Stimulated activated naive CD4-positive, alpha-beta T cell treated with Interleukin-2 at 50 U/mL for 16 hours (primary cell): ENCODE measurements at places on chromosomes 3 and 15.

- no peak for DNase-seq
Observed at GRCh38 chr3:47342151-47342550, 38.7 kb upstream of the PTPN23 start.

GRCh38 chr3:115787818-115788217 is 164.5 kb downstream of the GAP43 start:
- no peak for DNase-seq

DNA sequence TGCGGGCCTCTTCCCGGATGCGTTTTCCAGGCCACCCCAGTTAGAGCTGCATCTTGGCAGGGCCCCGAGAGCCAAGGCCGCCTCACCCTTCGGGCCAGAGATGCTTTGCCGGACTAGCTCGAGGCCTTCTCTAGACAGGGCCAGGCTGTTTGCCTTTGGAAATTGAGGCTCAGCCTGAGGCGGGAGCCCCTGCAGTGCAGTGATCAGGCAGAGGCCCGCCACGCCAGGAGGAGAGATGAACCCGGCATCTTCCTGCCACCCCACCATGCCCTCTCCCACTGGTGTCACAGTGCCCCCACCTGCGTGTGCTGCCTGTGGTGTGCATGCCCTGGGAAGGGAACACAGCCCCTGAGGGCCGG is 8.9 kb upstream of the ROPN1B start:
- no peak for DNase-seq

- DNase-seq: no peak
Observed at GRCh38 chr3:167941234-167941995, 154.3 kb downstream of the GOLIM4 start.

DNA sequence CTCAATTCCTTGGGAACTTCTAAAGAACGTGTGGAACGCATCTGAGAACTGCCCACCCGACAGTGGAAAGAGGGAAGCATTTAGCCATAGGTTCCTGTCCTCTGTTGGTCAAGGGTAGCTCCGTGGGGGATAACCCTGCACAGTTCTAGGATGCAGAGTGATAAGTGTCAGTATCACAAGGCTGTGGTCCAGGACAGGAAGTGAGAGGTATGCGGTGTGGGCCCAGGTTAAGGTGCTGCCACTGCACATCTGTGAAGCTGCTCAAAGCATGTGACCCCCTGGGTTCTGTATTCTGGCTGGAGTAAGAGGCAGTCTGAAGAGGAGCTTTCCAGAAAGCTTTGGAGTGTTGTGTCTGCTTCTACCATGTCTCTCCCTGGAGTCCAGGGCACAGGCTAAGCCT is 51.7 kb upstream of the HES1 start:
- no peak for DNase-seq

DNA sequence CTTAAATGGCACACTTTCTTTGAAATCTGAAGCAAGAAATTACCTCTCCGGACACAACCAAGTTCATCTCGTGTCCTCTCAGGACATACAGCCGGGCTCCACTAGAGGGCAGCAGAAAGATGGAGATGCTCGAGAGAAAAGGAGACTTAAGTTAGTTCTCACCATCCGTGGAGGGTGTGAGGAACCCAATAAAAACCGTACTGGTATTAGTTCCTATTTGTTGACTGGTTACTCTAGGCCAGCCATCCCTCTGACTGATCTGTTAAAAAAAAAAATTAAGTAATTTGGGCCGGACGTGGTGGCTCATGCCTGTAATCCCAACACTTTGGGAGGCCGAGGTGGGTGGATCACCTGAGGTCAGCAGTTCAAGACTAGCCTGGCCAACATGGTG is 7.9 kb upstream of the CYP11A1 start:
- peak; percentile 81 for DNase-seq

DNA sequence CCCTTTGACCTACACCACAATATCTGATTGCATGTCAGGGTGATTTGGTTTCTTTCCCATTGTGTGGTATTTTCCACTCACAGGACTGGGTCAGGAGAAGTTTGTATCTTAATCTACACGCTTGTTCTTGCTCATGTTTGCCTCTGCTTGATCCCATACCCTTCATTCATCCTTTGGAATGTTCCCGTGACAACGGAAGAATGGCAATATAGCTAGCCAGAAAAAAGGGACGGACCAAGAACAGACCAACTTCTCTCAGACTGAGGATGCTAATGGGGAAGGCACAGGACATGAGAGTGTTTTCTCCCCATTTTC is 7.8 kb upstream of the THSD4 start:
- no peak for DNase-seq
